Spinal cord (tissue), 10 donors: ENCODE measurements at places on chromosomes 7 and 10.
A peak's percentile ranks its signal among the peaks of the same experiment; 100 is the strongest.

DNA sequence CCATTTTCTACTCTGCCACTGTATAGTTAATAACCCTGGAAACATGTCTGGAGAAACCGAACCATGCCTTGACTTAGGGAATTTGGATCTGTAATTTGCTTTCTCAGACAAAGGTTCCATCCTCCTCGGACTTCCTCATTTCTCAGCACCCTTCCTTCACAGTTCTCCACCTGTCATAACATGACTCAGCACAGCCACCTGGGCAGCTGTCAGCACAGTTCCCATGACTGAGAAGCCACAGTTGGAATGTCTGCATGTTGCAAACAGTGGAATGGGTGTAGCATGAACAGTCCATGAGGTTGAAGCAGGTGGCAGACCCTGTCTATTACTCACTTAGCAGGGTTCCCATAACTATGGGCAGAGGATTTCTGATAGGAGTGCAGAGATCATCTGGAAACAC is 634 bp upstream of the OR9A4 start:
- no peak for DNase-seq

GRCh38 chr10:51932530-51932929 is 233.1 kb upstream of the CSTF2T start:
- DNase-seq, result no peak

DNA sequence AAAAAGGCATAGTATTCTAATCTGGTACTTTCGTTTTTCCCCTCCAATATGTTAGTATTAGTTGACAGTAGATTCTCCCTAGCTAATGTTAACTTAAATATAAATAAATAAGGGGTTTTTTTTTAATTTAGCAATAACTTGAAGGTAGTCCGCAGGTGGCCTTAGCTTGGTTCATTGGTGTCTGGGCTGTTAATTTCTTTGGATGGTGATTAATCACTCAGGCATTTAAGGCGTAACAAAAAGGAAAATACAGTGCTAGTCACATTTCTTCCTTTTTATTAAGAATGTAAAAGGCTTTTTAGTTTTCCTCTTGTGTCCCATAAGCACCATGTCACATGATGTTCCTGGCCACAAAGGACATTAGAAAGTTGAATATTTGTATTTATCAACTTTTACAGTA is 161.0 kb upstream of the POT1 start:
- DNase-seq, result no peak

DNA sequence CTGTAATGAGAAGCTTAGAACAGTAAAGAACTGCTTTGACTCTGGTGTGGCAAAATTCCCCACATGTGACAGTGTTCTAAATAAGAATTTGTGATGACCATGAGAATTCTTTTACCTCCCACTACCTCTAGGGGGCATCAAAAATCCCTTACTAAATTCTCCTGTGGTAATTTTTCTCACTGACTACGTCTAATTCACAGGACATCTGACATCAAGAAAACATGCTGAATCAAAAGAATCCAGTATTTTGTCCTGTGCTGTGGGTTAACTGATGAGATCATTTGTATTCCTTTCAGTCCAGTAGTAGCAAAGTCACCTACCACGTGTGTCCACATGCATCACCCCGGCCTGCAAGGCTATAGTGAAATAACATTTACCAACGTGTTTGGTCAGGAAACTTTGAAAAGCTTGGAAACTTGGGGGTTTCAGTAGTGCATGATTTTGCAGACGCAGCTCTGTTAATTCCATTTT is 103.8 kb downstream of the ATE1 start:
- DNase-seq, result no peak

DNA sequence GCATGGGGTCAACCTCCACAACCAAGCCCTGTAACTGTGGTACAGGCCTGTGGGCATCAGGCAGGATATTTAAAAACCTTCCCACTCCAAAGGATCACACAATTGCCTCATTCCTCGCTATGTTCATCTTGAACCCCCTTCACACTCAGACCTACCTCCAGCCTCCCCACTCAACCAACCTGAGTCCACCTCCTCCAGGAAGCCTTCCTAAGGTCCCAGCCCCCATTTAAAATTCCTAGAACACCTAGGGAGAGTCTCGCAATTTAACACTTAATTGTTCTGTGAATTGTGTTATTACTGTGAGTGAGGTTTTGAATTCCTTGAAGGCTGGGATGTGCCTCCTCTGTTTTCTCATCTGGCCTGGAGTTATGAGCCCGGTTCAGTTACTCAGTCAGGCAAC is 93.1 kb upstream of the SMNDC1 start:
- no peak for DNase-seq

GRCh38 chr7:39624442-39624807 is 1.1 kb downstream of the RALA start:
- DNase-seq, result peak; percentile 44
